NCI-H187 (cell line): ENCODE measurements at places on chromosomes 7 and 10.

- DNase-seq: no peak
These were observed 8.2 kb downstream of the NT5C3A start for GRCh38 chr7:33054261-33054964.

DNA sequence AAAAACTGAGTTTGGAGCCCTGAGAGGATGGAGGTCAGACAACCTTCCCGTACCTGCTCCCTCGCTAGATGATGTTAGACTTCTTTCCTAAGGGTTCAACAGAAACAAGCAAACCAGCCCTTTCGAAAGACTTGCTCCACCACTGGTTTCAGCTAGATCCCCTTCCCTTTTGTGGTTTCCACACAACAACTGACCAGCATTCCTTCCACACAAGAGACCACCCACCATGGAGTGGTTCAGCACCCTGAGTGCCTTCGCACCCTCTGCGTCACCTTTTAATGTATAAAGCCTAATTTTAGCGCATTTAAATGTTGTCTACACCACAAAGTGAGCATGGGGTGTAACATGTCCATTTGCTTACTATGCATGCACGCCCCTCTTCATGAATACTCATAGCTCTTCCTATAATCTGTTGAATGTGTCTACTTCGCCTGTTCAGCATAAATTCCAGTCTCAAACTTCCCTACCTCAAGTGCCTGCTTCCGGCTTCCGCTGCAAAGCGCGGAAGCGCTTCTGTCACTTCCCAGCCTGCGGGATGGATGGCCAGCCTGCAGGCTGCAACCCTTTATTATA, 69.0 kb downstream of the TACC2 start:
- no peak for DNase-seq

DNA sequence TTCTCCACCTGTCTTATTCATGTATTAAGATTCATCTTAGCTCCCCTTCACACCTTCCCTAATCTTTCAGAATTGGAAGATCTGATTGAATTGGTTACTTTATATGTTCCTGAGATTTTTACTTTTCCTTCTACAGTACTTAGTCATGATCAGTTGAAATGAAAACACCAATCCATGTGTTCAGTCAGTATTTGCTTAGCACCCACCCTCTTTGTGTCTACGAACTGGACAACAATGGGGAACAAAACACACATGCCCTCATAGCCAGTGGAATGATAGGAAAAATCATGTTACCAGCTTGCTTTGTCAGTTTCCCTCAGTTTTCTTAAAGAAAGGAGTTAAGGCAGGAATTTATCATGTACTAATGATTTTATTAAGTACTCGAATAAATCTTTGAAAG, 2.0 kb downstream of the MASTL start:
- no peak for DNase-seq

- no peak for DNase-seq
These were observed 265.6 kb downstream of the GFRA1 start for GRCh38 chr10:116007256-116007891.

GRCh38 chr7:77653572-77653971, 42.7 kb upstream of the RSBN1L start:
- DNase-seq: no peak

GRCh38 chr10:128070721-128071416, 55.4 kb downstream of the MKI67 start:
- DNase-seq: no peak

GRCh38 chr10:124626759-124627380, 117.3 kb downstream of the FAM53B start:
- DNase-seq: no peak

GRCh38 chr7:47197486-47197885, 384.4 kb downstream of the TNS3 start:
- no peak for DNase-seq

DNA sequence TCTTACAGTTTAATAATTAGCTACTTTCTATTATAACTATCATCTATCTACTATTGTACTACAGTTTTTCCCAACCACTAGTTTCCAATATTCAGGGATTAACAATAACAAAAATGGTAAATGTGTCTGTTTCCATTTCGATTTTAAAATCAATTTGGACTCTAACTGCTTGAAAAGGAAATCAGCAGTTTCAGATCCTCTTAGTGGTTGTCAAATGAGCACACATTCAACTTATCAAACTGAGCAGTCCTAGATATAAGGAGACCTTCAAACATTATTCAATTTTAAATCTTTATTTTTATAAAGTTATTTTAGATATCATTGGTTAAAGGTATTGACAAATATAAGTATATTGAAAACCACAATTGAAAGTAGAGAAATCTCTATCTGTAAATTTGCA, 46.8 kb upstream of the CD36 start:
- DNase-seq: no peak

DNA sequence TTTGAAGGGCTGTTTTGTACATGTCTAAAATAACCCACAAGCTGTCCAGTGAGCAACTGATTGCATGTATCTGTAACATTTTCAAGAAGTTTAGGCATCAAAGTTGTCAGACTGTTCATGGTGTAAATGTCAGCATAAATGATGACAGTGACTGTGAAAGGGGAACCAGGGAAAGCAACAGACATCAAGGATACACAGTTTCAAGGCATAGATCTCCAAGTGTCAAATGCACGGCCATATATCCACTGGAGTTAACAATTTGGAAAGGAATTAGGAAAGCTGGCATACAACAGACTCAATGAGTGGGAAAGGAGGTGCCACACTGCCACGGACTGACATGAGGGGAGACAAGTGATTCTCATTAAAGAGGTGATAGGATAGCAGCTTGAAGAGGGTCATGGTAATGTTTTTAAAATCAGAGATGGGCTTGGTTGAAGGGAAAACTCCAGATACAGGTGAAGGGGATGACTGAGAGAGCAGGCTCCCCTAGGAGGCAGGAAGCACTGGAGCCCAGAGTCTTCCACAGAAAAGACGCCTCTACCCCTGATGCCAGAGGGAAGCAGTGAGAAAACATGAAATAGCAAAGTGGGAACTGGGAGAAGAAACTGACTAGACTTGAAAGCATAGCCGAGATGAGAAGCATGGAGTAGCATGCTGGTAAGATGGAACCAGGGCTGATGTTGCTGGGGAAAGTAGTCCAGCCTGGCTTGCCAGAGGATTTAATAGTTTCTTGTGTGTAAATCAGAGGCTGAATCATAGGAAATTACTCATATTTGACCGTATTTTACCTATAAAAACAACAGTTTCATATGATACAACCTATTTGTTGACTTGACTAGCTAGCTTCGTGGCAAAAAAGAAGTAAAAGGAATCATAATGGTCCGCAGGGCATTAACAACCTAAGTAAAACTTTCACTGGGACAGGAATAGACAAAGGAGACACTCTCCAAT, 18.6 kb downstream of the NSMCE4A start:
- no peak for DNase-seq

DNA sequence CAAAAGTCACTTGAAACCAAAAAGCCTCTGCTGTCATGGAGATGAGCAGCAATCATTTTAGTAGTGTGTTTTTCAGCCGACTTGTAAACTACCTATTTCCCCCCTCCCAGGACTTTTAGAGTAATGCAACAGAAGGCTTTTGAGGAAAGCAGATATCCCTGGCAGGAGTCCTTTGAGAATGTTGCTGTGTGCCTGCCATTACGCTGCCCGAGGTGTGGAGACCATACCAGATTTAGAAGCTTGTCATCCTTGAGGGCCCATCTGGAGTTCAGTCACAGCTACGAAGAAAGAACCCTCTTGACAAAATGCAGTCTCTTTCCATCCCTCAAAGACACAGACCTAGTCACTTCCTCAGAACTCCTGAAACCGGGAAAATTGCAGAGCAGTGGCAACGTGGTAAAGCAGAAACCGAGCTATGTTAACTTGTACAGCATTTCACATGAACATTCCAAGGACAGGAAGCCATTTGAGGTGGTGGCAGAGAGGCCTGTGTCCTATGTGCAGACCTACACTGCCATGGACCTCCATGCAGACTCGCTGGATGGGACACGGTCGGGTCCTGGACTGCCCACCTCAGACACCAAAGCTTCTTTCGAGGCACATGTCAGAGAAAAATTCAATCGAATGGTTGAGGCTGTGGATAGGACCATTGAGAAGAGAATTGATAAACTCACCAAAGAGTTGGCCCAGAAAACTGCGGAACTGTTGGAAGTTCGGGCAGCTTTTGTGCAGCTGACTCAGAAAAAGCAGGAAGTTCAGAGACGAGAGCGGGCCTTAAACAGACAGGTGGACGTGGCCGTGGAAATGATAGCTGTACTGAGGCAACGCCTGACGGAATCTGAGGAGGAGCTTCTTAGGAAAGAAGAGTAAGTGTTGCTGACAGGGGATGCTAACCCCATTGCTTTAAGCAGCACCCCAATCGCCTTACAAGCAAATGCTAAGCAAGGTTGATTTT, 2.2 kb downstream of the ZNF365 start:
- no peak for DNase-seq

GRCh38 chr7:128697302-128697905, 25.3 kb downstream of the GARIN1A start:
- DNase-seq: no peak

DNA sequence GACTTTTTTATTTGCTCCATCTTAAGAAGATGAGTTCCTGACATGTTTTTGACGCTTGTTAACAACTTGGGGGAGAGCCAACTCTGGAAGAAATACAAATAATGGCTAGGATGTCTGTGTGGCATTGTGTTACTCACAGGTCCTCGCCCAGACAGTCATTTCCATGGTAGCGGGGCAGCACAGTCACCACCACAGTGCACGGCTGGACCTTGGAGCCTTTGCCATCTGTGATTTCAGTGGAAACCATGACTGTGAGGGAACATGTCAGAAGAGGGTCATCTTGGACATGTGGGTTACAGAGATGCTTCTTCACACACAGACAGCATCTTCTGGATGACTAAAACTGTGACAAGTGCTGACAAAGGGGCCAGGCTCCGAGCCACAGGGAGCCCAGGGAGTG, 74.5 kb downstream of the PKD1L1 start:
- DNase-seq: no peak

GRCh38 chr10:110804376-110804775, 67.4 kb upstream of the PDCD4 start:
- DNase-seq: no peak

DNA sequence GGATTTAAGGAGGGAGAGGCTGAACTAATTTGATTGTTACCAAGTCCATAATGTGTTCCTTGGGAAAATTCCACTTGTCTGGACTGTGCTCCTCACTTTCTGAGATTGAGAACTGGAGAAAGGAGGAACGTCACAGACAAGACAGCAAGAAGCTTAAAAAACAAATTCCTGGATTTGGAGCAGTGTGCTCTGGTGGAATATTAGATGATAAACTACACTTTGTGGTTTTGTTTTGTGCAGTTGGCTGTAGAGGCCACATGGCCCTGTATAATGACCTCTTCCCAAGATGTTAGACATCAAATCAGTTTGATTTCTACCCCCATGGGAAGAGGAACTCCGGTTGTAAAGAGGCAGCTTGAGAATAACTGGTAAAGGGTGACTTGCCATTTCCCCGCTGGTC, 421.3 kb upstream of the GALNT17 start:
- no peak for DNase-seq

- no peak for DNase-seq
These were observed 639.8 kb downstream of the SORCS3 start for GRCh38 chr10:105280895-105281294.

- DNase-seq: no peak
These were observed 18.1 kb downstream of the MINDY4 start for GRCh38 chr7:30789334-30789711.

GRCh38 chr7:51249991-51250390, 66.6 kb downstream of the COBL start:
- no peak for DNase-seq

GRCh38 chr7:42167631-42168236, 69.3 kb downstream of the GLI3 start:
- no peak for DNase-seq

DNA sequence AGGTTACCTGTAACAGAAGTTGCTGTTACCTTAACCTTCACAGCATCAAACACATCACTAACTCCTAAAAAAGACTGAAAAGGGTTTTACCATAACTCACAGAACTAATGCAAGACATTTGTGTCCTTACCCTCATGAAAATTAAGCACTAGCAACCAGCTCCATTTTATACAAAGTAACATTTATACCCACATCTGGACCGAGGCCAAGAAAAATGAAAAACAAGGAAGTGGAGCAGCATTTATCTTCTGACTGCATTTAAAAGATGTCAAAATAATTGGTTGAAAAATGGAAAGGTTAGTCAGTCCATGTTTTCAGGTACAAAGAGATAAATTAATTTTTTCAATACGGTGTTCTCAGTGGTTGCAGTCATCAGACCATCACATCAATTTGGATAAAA, 3.1 kb upstream of the RBP4 start:
- no peak for DNase-seq

DNA sequence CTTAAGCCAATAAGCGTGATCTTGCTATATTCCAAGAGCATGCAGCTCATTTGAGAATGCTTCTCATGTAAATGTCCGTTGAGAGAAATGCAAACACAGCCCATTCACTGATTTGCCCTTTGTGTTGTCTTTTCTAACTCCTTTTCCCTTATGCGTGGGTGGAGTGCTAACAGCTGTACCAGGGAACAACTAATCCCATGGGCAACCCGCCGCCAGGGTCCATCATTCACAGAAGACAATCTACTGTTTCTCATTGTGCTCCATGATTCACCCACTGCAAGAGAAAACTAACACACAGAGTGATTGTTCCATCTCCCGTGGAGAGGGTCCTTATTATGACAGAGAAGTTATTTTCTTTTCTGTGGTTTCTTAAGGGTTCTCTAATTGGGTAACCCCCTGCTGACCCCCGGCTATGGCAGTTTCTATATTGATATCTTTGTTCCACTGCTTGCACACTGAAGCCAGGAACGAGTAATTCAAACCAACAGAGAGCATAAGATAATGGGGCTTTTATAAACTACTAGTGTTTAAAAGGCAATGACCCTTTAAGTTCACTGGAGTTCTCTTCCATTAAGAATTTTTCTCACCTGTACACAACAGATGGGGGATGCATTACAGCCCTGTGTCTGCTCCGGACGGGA, 298.7 kb downstream of the BAMBI start:
- peak; percentile 70 for DNase-seq

DNA sequence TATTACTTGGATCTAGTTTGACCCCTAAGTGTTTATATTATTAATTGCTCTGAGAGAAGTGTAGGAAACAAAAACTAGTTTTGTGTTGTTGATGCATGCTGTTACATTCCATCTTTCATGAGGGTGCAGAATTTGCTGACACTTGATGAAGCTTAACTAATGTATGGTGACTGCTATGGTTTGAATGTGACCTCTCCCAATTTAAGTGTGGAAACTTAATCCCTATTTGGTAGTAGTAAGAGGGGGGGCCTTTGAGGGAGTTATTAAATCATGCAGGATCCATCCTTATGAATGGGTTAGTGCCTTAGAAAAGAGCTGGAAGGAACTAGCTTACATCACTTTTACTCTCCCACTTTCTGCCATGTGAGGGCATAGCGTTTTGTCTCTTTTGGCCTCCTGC, 142.5 kb downstream of the PCLO start:
- DNase-seq: no peak
